ENCODE measurements at places on chromosomes 7 and 10.
A peak's percentile ranks its signal among the peaks of the same experiment; 100 is the strongest.

GRCh38 chr7:31043051-31043471 is 9.0 kb upstream of the ADCYAP1R1 start:
- DNase-seq = peak; percentile 96

DNA sequence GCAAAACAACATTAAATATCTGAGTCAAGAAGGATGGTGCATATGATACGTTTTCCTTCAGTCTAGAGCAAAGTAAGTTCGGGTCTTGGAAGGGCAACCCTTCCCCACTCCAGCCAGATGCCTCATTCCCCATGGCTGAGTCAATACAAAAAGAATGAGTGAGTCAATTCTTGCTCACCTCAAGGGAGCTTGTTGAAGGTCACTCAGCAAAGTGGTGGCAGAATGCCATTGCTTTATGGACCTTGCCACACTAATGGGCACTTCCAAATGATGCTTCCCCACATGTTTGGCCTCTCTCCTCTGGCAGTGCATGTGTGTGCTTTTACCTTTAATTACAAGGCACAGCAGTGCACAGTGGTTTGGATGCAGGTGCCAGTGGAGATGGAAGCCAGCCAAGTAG is 296.5 kb downstream of the SORCS3 start:
- no peak for DNase-seq

GRCh38 chr10:34698979-34699378 is 116.1 kb downstream of the PARD3 start:
- DNase-seq = no peak

GRCh38 chr7:74343281-74344131 is 54.3 kb downstream of the CLIP2 start:
- DNase-seq = no peak

DNA sequence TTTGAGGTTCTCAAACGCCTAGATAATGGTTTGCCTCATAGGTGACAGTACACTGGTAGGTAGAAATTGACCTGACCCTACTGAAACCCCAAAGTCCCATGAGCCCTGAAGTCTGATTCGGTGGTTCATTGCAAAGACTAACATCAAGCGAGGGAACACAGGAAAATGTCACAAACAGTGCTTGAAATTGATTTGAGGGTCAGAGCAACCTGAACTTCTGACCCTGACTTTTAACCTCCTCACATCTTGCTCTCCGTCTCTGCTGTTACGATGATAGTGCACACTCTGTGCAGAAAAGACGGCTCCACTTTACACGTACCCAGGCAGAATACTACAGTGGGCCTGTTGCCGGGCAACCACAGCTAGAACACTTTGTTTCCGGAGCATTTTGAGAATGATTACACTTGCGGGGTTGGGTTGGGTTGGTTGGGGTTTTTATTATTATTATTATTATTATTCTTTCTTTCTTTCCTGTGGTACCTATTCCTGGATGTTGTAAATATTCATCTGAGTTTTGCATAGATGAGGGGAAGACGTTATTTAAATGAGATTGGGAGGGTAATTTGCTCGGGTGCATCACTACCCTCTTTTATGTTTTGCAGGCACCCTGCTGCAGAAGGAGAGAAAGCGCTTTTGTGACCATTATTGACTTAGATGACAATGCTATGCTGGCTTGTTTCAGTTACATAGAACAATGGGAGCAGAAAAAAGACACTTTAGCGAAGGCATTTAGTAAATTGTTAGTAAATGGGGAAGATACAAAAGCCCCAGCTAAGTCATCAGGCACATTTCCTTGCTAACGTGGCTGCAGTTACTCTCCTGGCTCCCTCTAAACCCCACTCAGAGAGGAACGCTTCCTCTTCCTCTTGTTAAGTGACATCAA is 438.1 kb upstream of the NRP1 start:
- peak; percentile 84 for DNase-seq

DNA sequence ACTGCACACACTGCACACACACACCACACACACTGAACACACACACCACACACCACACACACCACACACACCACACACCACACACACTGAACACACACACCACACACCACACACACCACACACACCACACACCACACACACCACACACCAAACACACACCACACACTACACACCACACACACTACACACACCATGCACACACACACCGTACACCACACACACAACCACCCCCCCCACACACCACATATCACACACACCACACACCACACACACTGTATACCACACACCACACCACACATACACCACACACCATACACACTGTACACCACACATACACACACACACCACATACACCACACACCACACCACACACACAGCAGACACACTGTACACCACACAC is 59.5 kb downstream of the FAM204A start:
- DNase-seq = no peak

DNA sequence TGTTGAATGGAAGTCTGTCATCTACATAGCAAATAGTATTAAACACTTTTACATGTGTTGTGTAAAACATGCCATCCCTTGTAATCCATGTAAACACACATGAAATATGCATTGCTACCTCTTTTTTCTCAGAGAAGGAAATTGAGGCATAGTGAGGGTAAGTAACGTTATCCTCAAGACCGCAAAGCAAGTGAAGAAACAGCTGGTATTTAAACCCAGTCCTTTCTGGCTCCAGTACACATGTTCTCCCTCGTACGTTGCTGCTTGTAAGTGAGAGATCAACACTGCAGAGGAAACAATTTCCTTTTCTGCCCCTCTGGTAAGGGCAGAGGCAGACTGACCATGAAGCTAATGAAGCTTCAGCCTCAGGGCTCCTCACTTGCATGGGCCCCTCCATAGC is 28.5 kb downstream of the MAP3K8 start:
- DNase-seq = no peak

DNA sequence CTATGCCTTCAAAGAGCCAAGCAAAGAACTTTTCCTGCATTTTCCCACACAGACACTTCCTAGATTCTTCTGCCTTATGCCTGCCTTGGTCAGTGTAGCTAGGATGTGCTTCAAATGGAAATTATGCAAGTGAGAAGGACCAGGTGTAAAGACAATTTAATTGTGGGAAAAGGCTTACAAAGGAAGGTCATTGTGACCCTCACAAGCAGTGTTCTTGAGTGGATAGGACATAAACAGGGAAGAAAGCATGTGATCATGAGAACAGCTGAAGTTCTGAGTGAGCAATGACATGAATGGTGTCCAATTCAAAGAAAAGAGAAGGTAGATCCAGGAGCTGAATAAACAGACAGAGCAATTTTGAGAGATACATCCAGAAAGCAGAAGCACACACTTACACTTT is 1.3 kb upstream of the PIP start:
- DNase-seq = no peak

DNA sequence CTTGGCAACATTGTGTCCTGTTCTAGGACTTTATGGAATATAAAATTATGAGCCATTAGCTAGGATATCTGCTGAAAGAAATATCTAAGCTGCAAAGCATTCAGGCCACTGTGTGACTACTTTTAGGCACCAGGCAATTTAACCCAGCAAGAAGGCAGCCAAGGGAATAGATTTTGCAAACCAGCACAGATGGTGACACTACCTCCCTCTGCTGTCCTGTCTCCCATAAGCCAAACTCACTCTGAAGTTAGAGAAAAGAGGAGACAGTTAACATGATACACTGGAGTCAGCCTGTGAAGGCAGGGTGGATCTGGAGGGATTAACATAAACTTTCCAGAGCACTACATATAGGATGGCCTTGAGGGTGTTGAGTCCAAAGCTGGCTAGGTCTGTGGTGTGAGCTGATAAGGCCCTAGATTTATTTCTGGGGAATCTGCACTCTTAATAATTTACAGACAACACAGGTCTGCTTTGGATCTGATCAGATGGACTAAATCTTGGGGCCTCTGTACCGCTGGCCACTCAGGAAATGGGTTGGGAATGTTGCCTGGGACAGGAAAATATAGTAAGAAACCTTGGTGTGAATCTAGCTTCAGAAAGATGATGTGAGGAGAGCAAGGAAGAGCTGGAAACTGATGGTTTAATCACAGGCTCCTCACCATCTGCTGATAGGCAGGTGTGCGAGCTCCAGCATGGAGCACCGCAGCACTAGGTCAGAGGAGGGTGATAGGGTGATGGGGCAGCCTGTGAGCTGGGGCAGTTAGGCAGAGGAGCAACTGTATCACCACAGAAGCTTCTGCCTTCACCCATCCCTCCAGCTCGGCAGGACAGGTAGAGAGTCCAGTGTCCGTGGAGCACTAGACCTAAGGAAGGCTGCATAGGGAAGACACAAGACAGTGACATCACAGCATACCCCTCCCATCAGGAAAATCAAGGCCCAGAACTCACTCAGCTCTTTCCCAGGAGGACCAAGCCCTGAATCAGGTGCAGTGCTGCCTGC is 229.9 kb upstream of the PRSS1 start:
- DNase-seq = no peak

DNA sequence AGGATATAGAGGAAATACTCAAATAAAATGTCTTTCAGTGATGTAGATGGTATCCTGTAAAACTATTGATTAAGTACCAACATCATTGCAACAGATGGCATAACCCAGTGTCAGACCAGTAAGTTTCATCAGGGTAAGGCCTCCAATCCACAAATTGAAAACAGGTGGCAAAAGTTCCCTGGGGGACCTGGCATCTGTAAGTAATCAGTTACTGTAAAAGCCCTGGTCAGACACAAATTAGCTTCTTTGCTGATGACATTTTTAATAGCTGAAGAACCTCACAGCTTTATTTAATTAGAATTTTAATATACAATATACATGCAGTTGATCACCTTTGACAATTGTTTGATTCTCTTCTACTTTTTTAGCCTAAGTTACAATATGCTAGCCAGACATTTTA is 152.5 kb downstream of the PLXDC2 start:
- DNase-seq = no peak

GRCh38 chr7:102836191-102836919 is 76.4 kb upstream of the LRRC17 start:
- no peak for DNase-seq

- DNase-seq = no peak
Measured at GRCh38 chr10:12353399-12354242, 4.3 kb downstream of the CAMK1D start.

GRCh38 chr7:140685407-140686087 is 11.0 kb upstream of the NDUFB2 start:
- no peak for DNase-seq

GRCh38 chr7:80660939-80661338 is 22.5 kb downstream of the CD36 start:
- no peak for DNase-seq

GRCh38 chr7:110693344-110693743 is 397.6 kb upstream of the LRRN3 start:
- DNase-seq = no peak

GRCh38 chr7:4769761-4770160 is 5.7 kb upstream of the AP5Z1 start:
- DNase-seq = no peak

DNA sequence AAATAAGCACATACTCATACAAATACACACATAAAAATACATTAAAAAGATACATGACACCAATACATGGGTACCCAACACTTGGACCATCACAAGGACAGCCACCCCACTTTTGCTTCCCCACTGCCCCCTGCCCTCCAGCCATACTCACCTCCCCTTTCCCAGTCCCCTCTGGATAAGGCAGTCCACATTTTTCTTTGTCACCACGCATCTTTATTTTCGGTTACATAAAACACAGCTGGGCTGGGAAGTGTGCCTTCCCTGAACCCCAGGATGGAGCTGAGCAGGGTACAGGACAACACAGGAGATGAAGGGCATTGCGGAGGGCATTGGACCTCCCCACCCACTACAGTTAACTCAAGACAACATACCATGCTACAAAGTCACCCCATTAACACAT is 1.1 kb upstream of the HOXA3 start:
- no peak for DNase-seq

DNA sequence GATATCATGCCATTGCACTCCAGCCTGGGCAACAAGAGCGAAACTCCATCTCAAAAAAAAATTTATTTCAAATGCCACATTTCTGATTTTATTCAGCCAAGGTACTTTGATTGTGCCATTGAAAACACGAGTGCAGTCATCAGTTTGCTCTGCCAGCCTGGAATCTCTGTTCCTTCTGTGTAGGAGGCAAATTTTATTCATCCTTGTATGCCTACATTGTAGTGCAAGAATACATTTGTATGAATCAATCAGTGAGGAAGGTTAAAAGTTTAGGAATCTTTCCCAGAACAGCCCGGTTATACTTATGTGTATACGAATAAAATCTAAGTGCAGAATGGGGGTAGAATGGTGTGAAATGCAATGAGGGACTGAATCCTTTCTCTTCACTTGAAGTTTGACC is 886 bp upstream of the TET1 start:
- no peak for DNase-seq

GRCh38 chr7:157570531-157571200 is 233.9 kb downstream of the DNAJB6 start:
- DNase-seq = no peak

DNA sequence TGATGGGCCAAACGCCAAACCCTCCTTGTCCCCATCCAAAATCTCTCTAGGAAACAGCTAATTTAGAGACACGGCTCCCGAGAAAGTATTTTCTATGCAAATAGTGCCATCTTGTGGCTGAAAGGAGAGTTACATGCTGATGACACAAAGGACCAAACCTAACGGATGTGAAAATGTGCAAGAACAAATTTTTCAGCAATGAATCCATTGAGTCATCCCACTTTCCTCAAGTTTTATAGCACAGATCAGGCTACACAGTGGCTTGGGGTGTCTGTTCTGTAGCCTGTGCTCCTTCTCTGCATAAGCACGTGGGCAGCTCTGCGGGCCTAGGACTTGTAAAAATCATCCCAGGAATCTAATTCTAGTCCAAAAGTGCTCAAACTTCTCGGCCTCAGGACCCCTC is 154.8 kb upstream of the PRR15 start:
- peak; percentile 79 for DNase-seq

DNA sequence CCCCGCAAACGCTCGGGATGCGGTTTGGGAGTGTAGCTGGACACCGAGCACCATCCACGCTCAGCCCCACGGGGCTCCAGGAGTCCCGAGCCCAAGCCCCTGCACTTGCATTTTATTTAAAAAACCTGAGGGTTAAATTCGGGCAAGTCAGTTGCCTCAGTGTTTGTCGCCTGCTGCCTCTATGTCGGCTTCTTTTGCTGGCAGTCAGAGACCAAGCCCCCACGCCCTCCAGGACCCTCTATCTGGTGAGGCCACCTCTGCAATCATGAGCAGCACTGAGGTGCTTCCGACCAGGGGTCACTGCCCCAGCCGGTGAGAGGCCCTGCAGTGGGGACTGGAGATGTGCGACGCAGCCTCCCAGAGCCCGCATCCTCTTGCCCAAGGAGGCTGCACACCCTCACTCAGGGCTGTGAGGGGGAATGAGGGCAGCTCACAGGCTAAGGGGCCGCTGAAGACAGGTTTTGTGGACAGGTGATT is 13.3 kb upstream of the ZNF273 start:
- no peak for DNase-seq

- no peak for DNase-seq
Measured at GRCh38 chr7:70263471-70264255, 665.4 kb downstream of the AUTS2 start.

DNA sequence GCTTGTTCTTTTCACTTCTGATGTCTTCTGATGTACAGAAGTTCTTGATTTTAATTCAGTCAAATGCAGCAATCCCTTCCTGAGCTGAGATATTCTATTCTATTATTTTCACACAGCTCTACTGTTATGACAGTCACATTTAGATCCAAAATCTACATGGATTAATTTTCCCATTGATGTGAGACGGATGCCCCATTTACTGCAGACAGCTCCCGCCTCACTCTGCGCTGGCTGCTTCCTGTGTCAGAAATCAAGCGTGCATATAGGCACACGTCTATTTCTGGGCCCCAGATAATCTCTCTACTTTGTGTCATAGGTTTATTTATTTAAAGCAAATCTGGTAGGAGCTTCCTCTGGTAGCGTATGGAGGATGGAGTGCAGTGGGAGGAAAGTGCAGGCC is 6.7 kb downstream of the BNIP3 start:
- no peak for DNase-seq

GRCh38 chr10:119852822-119853221 is 19.8 kb downstream of the MCMBP start:
- DNase-seq = no peak
